ENCODE measurements at places on chromosomes 16 and 17.
A peak's percentile ranks its signal among the peaks of the same experiment; 100 is the strongest.

DNA sequence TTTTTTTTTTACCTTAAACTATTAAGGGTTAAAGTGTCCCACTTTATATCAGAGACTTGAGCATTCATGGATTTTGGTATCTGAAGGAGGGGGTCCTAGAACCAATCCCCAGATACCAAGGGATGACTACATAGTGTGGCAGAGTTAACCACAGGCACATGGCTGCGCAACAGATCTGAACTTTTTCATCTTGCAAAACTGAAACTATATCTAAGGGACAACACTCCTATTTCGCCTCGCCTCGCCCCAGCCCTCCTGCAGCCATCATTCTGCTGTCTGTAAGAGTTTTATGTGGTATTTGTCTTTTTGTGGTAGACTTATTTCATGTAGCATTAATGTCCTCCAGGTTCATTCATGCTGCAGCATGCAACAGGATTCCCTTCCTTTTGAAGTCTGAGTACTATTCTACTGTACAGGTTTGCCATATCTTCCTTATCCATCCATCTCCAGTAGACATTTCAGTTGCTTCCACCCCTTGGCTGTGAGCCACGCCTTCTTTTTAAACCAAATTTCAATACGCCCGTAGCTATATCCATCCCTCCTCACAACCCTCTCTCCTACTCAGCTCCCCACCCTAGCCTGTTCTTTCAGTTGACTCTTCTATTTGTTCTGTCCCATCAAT, 53.2 kb downstream of the AMFR start:
- DNase-seq, result peak; percentile 6

GRCh38 chr16:88855176-88855575, 1.6 kb downstream of the GALNS start:
- no peak for DNase-seq

GRCh38 chr17:37650419-37651003, 7.3 kb upstream of the DDX52 start:
- peak; percentile 70 for DNase-seq

DNA sequence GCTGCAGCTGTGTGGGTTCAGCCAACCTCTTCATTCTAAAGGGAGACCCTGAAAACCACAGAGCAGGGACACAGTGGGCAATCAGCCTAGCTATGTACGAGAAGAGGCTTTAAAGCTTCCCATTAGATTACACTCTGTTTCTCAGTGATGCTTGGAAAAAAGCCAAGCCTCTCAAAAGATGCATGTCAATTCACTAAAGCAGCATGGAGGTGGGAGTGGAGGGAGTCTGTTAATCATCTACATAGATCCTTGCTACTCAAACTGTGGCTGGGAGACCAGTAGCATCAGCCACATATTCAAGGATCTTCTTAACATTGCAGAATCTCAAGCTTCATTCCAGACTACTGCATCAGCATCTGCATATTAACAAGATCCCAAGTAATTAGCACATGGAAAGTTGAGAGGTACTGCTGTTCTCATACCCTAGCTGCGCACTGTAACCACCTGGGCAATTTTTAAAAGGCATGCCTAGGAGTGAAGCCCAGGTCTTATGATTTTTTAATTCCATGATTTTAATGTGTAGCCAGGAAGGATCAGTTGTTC, 305.9 kb downstream of the PMP22 start:
- no peak for DNase-seq

GRCh38 chr16:14489460-14489859, 140.6 kb downstream of the PARN start:
- DNase-seq, result peak; percentile 52

DNA sequence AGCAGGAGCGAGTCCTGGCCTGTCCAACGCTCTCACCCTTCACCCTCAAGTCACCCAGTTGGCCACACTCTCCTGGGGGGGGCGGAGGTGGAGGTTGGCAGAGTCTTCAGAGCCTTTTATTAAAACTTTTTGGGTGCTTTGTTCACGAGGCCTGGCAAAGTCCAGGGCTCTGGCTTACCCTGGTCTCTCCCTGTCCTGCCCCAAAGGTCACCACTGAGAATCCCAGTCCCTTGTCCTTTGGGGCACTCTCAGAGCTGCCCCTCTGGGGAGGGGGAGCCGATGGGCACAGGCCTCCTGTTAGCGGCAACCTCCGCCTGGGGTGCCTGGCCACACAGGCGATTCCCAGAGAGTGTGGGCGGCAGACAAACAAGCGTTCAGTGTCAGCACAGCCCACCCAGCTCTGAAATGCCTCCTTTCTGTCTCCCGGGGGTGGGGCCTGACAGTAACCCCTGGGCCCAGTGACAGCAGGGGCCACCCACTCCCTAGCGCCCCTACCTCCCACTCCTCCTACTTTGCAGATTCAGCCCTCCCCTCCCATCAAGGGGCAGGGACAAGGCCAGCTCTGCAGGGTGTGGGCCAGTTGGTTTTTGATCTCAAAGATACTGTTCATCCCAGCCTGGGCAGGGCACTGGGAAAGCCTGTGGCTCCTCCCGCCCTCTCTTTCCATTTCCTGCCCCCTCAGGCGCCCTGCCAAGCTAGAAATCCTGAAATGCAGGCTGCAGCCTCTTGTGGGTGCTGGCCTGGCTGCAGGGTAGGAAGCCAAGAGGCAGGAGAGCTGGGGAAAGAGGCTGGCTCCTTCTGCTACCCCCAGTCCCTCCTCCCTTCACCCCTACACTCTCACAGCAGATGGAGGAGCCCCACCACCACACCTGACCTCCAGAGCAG, 36.6 kb upstream of the EMP2 start:
- DNase-seq, result no peak

DNA sequence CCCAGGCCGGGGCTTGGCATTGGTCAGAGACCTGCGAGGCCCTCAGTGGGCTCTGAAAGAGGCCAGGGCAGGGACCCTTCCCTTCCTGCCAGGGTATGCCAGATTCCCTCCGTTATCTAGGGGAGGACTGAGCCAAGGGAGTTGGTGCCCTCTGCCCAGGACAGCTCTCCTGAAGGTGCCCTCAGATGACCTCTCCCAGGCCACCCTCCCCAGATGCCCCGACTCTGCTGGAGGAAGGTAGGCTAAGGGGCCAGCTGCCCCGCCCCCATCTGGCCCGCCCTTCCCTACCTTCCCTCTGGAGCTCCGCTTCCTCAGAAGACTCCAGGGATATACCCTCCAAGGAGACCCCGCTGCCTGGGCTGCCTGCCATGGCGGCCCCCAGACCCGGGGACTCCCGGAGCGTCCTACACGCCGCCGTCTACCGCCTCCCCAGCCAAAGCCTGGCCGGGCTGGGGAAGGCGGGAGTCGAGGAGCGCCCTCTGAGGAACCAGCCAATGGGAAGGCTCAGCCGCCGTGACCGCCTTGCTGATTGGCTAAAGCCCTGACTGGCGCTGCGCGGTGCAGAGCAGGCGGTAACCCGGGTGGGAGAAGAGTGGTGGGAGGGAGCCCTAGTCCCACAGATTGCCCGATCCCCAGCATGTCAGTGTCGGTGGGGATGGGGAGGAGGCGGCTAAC, 7.0 kb downstream of the MPP2 start:
- DNase-seq, result peak; percentile 89

GRCh38 chr17:74950207-74950606, 14.5 kb downstream of the OTOP3 start:
- no peak for DNase-seq

GRCh38 chr17:4502466-4503154, 3.9 kb downstream of the SPNS2 start:
- DNase-seq, result no peak

DNA sequence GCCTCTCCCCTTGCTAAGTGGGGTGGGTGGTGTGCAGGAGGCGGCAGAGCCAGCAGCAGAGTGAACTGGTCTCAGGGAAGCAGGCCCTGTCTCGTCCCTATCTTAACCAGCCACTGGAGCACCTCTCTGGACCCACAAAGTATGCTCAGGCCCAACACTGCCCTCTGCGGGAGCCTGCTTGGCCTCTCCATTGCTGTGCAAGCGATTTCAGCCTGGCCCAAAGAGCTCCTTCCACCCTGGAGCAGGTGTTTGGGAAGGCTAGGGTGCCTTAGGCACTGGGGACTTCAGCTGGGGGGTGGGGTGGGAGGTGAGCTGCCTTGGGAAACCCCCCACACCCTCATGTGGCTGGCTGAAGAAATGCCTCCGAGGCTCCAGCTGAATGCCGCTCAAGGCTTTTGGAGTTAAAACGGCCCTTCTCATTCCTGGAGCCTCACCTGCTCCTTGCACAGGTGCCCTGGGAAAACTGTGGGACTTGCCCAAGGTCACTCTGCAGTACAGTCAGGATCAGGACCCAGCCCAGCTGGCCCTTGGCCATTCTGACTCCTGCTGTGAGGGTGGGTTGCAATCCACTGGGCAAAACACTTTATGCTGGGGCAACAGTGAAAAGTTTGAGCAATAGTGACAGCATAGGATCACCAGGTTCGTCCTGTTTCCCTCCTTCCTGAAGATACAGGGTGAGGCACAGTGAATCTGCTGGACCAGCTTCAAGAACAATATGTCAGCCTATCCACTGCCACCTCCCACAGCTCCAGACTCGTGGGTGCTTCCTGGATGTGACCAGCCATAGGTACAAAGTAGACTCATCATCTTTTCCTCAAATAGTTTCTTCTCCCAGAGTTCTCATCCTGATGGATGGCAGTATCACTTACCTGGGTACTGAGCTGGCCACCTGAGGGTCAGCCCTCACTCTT, 5.9 kb upstream of the UBE2O start:
- DNase-seq, result peak; percentile 80

- DNase-seq, result no peak
Observed at GRCh38 chr17:73262676-73263642, 1.3 kb upstream of the CPSF4L start.

DNA sequence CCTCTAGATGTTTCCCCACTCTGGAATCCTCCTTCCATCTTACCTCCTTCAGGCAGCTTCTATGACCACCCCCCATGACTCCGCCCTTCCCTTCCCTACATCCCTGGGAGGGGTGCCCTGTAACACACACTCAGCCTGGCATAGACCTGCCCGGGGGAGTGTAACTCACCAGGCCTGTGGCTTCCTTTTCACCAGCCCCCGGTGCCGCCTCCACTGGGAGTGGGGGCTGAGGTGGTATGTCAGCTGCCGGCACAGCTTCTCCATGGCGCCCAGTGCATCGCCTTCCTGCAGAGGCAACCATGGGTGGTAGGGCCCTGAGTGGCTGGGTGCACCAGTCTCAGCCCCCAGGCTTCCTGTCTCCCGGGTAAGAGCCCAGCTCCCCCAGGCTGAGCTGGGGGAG, 32.3 kb downstream of the TRPV2 start:
- DNase-seq, result no peak

GRCh38 chr16:9971907-9972306, 210.3 kb downstream of the GRIN2A start:
- DNase-seq, result no peak

- no peak for DNase-seq
Observed at GRCh38 chr17:9162275-9162985, 141.1 kb downstream of the NTN1 start.

- no peak for DNase-seq
Observed at GRCh38 chr17:28018439-28019070, 23.9 kb upstream of the NLK start.

DNA sequence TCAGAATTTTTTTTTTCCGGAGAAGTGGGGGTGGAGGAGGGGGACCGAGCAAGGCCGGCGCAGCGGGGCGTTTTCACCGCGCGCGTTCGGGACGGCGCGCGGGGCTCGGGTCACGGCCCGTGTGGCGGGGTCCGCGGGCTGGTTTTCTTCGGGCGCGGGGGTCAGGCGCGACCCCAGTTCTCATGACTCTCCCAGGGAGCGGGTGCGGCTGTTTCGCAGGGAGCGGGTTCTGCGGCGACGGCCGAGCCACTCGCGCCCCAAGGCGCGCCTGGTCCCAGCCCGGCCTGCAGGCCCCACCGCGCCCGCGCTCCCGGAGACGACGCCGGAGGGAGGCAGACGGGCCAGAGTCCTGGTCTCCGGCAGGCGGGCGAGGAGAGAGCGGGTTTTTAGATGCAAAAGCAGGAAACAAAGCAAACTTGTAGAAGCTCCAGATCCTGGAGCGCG, 1.0 kb downstream of the BAHCC1 start:
- DNase-seq, result no peak

- DNase-seq, result no peak
Observed at GRCh38 chr16:47806309-47806847, 345.2 kb downstream of the PHKB start.

DNA sequence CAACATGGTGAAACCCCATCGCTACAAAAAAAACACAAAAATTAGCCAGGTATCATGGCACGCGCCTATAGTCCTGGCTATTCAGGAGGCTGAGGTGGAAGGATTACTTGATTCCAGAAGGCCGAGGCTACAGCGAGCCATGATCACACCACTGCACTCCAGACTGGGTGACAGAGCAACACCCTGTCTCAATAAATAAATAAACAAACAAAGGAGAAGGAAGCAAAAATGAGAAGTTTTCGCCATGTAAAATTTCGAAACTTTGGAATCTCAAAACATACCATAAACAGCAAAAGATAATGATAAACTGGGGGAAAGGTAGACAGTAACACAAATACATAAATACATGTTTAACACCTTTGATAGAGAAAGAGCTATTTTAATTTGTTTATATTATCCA, 130.9 kb downstream of the ZFHX3 start:
- DNase-seq, result no peak

GRCh38 chr17:67751101-67752074, 33.7 kb downstream of the NOL11 start:
- DNase-seq, result no peak

DNA sequence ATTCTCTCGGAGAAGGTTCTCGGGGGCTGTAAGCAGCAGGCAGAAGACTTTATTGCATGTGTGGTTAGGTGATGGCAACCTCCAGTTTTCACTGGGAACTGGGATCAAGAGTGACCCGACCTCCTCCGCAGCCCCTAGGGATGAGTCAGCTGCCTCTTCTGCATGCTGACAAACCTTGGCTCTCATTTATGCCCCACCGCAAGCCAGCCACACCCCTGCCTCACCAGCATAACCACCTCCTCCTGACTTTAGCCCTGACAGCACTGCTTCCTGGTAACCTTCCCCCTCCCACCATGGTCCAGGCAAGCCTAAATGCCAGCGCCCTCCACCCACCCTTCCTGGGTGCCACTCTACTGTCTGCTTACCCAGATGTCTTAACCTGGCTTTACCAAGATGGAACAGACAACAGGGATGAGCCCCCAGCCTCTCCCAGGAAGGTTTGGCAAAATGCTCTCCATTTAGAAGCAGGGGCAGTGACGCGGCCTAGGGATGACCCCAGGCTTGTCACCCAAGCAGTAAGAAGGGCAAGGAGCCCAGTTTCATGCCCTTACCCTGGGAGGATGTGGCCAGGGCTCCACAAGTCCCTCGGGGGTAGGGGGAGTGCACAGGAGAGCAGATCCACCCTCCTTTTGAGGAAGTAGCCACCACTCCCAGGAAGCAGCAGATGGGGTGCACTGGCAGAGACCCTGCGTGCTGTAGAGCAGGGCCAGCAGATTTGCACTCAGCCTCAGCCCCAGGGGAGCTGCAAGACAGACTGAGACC, 73.5 kb downstream of the GOSR1 start:
- peak; percentile 73 for DNase-seq

All from OCI-M1 (cell line).